ENCODE measurements at places on chromosomes 11 and 22.

GRCh38 chr11:75342966-75343870 is 8.2 kb downstream of the ARRB1 start:
- no peak for DNase-seq

GRCh38 chr11:73453562-73453961 is 77.4 kb downstream of the RELT start:
- DNase-seq = no peak

DNA sequence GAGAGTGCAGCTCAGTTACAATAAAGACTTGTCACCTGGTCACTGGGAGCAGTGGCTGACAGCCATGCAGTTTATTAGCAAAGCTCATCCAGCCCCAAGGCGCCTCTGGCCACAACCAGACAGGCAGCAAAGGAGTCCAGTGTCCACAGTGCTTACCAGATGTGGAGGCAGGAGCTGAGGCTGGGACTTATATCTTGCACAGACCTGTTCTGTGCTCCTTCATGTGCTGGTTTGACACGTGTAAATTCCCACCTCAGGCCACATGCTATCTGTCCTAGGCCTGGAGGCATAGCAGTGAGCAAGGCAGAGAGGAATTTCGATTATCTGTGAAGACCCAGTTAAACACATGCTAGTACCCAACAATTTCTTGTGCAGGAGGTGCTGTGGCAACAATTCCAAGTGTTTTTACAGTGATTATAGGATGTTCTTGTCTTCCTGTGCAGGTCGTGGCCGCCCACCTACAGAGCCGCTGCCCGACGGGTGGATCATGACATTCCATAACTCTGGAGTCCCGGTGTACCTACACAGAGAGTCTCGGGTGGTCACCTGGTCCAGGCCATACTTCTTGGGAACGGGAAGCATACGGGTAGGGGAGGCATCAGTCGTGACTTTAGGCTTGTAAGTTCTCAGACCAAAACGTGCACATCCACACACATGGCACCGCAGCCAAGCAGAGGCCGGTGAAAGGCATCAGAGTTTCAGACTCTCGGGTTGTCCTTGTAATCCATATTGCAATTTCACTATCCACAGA is 9.4 kb downstream of the DGCR8 start:
- no peak for DNase-seq

DNA sequence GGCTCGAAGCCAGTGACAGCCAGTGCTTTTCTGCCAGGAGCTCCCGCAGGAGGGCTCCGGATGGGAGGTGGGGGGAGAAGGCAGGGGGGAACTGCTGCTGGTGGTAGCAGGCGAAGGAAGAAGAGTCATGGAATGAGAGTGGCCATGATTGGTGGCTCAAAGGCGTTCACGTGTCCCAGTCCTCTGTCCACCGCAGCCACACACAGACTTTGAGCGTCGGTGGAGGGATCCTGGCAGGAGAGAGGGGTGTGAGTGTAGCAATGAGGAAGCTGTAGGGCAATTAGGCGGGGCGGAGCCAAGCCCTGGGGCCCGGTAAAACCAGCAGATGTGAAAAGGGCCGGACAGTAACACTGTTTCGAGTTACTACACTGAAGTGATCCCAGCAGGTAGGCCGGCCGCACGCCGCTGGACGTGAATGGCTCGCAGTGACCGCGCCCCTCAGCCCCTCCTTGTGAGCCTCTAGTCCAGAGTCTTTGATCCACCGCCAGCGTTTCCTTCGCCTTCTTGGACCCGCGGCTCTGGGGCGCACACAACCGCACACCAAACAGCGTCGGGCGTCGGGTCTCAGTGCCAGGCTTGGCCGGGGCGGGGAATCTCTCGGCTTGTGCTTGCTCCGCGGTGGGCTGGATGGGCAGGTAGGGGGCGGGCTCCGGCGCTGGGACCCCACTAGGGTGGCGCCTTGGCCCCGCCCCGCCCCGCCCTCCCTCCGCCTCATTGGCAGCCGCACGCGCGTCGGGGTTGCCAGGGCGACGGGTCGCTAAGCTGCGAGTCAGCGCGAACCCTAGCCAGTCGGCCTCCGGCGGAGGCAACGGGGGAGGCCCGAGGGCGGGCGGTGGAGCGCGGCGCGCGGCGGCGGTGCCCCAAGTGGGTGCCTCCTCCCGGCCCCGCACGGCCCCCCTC is at the start of gene LRRC10B:
TSS of gene LRRC10B (plus strand) at position 788 of the 900 bp plus-strand sequence. CDS start 250 bp downstream, outside the sequence.
- DNase-seq = no peak

DNA sequence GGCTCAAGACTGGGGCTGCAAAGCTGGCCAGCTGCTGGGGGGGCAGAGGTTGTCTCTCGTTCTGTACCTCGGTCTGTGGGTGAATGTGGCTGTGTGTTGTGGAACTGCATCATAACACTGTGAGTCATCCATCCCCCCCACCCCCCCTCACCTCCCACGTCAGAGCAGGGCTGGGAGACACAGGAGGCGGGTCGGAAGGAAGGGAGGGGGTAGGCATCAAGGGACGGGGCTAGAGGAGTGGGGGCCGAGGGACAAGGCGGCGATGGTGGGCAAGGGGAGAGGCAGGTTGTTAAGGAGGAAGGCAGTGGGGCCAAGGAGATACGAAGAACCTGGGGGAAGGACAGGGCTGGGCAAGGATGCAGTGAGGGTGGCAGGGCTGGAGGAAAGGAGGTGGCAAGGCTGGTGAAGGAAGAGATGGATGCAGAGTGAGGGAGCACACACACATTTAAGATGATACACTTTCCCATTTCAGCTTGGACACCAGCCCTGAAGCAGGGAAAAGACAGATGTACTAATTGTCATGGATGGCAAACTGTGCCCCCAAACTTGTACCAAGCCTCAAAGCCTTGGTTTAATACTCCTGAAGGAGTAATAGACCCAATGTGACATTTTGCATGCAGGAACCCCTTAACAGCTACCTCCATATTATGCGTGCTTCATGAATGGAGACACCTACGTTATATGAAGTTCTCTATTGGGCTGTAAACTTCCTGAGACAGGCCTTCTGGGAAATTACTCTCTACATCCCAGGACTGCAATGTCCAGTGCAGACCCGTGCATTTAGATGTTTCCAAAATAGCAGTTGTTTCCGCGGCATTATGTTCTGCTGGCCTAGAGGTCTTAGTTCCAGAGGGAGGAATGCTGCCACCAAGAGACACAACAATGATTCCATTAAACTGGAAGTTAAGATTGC is at the start of gene YPEL4:
TSS of gene YPEL4 (minus strand) at position 87 of the 913 bp plus-strand sequence. CDS start 2,805 bp downstream, outside the sequence.
- no peak for DNase-seq

- DNase-seq = no peak
These were observed 222.6 kb upstream of the CCDC90B start for GRCh38 chr11:83508804-83509203.

GRCh38 chr11:72240461-72241290 is 3.3 kb downstream of the PHOX2A start:
- DNase-seq = no peak

DNA sequence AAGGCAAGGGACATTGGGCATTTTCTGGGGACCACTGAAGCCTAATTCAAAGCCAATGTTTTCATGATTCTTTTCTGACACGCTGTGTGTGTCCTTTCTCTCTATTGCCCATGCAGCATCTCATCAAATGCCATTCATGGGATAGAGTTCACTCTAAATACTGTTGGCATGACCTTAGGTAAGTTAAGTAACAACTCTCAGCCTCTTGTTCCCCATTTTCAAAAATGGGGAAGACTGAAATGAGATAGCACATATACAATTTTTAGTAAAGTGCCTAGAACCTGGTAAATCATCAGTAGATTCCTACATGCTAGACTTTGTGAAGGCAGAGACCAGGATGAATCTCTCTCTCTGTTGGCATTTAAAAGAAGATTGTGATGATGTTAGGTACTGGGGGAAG is 12.7 kb upstream of the OR52K2 start:
- no peak for DNase-seq

DNA sequence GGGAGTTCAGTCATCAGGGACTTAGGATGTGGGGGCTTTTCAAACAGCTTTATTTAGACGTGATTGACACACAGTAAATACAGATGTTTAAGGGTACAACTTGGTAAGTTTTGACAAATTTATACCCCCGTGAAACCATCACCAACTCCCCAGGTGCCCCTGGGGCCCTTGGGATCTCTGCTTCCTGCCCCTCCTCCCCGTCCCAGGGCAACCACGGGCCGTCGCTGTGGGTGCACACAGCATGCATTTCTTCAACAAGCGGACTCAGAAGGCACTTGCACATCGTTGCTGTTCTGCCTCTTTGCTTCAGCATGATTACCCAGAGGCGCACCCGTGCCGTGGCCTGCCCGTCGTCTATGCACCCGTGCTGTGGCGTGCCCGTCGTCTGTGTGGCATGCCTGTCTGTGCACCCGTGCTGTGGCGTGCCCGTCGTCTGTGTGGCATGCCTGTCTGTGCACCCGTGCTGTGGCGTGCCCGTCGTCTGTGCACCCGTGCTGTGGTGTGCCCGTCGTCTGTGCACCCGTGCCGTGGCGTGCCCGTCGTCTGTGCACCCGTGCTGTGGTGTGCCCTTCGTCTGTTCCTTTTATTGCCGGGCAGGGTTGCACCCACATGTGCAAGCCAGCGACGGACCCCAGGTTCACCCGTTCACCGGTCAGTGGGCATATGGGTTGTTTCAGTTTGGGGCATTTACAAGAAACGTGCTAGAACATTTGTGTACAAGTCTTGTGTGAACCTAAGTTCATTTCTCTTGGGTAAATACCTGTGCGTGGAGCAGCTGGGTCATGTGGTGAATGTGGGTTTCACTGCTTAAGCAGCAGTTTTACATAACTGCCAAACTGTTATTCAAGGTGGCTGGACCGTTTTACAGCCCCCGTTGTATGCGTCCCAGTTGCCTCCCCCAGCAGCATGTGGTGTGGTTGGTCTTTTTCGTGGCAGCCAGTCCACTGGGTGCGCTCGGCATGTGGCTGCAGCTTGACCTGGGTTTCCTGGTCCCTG is 8.3 kb downstream of the CD81 start:
- no peak for DNase-seq

DNA sequence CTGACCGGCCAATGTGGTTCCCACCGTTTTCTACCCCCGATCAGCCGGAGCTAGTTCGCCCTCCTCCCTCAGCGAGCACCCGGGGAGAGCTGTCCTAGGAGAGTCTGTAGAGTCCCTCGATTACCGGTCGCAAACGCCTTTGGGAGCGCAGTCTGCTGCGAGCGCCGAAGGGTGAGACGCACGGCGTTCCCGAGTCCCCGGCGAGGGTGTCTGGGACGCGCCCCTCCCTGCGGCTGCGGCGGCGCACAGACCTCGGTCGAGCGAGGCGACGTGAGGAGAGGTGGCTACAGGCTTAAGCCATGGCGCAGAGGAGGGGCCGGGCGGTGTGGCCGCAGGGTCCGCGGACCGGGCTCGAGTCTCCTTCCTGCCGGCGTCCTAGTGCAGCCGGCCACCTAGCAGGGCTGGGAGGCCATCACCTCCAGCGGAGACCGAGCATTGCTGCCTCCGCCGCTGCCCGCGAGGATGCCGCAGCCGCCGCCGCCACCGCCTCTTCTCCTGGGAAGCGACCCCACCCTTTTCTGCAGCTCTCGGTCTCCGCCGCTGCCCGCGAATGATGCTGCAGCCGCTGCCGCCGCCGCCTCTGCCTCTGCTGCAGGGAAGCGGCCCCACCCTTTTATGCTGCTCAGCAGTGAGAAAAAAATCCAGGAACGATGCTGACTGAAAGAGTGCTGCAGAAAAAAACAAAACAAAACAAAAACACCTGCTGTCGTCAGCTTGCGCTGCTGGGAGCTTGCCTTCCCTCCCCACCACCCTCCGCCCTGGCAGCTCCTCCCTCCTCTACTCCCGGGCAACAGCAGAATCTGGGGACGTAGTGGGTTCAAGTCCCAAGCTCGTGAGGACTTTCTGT is at the start of gene MAP6:
TSS of gene MAP6 (minus strand) at position 588 of the 847 bp plus-strand sequence. CDS start 669 bp downstream, outside the sequence.
- DNase-seq = no peak

DNA sequence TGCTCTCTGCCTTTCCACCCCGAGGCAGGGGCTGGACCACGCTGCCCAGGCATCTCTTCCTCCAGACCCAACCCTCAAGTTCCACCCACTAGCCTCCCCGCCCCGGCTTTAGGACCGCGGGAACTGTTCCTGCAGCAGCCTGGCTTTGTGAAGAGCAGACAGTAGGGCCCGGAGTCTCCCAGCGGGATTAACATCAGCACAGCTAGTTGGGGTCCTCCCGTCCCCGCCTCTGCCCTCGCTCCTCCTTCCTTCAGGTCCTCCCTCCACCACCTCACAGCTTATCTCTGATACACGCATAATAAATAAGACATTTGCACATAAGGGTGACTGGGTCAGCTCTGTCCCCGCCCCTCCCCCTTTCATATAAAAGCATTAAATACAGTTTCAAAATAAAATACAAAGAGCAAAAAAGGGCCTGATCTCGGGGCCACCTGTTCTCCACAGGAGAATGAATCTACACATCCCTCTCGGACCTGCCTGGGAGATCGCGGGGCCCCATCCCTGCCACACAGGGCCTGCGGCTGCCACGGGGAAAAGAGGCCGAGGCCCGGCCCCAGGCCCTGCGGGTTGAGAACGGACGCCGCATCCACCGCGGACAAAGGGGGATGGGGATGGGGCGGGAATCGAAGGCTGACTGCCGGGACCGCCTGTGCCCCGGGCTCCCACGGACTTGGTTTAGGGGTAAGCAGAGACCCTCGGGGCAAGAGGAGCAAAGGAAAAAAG is 6.5 kb downstream of the ZFTA start:
- DNase-seq = no peak

- DNase-seq = no peak
These were observed 77.1 kb downstream of the RBMXL2 start for GRCh38 chr11:7165911-7166310.

GRCh38 chr11:132187386-132187785 is 817.0 kb downstream of the NTM start:
- DNase-seq = no peak

DNA sequence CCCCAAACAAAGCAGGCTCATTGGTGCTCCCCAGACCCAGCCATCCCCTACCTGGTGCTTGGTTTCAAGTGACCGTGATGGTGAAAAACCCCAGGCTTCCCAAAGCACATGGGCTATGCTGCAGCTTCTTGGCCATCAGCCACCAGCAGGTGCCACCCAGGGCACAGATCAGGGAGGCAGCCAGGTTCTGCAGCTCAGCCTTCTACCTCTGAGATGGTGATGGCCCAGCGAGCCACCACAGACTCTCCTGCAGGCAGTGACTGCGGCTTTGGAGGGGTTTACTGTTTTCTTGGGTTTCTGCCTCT is 70.0 kb upstream of the ALX4 start:
- DNase-seq = no peak

DNA sequence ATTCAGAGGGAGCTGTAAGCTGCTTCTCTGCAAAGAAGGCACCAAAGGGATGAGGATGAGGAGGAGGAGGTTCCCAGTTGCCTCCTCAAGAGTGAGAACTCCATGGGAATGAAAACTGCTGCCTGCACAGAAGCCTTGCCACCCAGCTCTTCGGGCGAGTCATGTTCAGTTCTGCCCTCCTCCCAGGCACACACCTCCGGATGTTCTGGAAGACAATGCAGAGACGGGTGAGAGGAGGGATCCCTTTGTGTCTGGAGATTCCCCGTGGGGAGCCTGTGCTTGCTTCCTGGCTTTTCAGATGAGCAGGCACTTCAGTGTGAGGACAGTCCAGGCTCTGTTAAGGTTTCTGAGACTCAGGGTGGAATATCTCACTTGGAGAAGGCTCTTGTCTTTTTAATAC is 295.6 kb downstream of the DDX10 start:
- no peak for DNase-seq

Measured in GOT3 (cell line).